Activated CD4-positive, CD25-positive, alpha-beta regulatory T cell treated with anti-CD3 and anti-CD28 coated beads, Interleukin-2, amount 50 U/mL, for 16 hours (primary cell): ENCODE measurements at places on chromosomes 4 and X.

GRCh38 chr4:40685300-40685699 lies 55.6 kb upstream of the RBM47 start:
- DNase-seq: no peak

- DNase-seq: no peak
Observed at GRCh38 chr4:130825284-130825683, 1729.3 kb downstream of the C4orf33 start.

- DNase-seq: no peak
Observed at GRCh38 chr4:182564724-182565369, 321.6 kb downstream of the TENM3 start.

- no peak for DNase-seq
Observed at GRCh38 chr4:156756118-156756517, 215.5 kb downstream of the PDGFC start.

DNA sequence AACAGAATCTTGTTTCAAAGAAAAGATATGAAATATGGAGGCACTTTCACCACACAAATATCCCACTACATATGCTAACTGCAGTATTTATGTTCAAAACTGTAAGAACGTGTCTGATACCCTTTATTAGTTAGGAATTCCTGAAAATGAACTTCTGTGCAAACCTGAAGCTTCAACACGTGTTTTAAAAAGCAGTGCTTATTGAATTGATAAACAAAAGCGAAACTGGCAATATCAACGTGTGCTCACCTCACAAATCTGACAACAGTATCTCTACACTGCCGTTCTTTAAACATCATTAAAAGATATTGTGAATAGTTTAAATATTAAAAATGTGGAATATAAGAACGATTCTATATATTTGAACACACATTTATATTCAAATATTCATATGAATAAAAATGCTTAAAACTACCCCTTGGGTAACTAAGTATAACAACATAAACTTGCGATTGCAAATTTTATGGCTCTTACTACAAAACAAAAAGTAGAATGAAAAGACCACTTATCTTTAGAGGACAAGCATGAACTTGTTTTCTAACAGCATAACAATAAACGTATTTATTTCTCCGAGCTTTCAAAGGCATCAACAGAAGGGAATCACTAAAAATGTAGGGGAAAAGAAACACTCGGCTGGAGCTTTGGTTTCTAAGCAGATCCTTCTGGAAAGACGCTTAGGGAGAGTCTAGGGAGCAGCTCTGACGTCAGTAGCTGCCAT lies at the start of gene LRP2BP:
Gene LRP2BP, minus strand, starts transcription at position 687 of the 718 bp plus-strand sequence. CDS start 17,738 bp downstream, outside the sequence.
- DNase-seq: no peak

GRCh38 chr4:152805818-152806217 lies 26.1 kb downstream of the ARFIP1 start:
- DNase-seq: no peak
